ENCODE measurements at places on chromosomes 16 and 17.

DNA sequence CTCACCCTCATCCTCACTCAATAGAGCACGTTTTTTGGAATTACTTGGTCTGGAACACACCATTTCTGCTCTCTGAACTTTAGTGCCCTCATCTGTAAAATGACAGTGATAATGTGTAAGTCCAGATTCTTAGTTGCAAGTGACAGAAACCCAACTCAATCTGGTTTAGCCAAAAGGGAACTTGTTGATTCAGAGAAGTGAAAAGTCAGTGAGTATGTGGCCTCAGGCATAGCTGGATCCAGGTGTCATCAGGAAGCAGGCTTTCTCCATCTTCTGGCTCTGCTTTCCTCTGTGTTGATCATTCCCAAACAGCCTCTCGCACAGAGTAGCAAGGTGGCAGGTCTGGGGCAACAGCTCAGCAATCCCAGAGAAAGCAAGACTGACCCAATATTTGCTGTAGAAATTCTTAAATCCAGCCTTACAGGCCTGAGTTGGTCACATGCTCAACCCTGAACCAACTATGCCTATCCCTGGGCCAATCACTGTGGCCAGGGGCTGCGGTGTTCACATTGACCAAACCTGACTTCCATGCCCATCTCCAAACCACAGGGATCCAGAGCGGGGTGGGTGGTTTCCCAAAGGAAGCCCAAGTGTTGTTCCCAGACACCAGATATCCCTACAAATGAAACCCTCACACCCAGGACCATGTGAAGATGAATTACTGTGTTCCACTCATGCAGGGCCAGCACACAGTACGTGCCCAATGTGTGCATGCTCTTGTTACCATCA lies 23.3 kb upstream of the ALKBH5 start:
- DNase-seq, result no peak

- no peak for DNase-seq
Measured at GRCh38 chr16:79542237-79542774, 58.2 kb downstream of the MAF start.

DNA sequence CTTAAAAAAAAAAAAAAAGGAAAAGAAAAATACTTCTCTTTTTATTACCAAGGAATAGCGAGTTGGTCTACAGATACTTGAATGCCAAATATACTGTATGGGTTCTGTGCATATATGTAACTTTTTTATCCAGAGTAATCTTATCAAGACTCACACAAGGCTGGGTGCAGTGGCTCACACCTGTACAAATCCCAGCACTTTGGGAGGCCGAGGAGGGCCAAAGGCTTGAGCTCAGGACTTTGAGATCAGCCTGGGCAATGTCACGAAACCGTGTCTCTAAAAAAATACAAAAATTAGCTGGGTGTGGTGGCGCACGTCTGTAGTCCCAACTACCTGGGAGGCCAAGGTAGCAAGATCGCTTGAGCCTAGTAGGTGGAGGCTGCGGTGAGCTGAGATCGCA lies 137.4 kb upstream of the TMEM97 start:
- no peak for DNase-seq

DNA sequence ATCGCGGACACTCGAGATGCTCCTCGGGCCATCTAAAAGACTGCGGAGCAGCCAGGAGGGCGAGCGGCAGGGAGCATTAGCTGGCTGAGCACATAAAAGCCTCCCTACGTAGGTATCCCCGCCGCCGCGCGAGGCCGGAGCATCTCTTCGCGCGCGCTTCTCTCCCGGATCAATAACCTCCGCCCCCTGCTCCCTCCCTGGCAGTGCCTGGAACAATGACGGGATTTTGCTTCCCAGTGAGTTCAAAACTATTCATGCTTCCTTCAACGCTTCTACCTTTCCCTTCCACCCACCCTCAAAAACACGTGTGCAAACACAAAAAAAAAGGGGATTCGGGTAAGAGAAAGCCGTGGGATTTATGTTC lies 984 bp downstream of the CENPV start:
- DNase-seq, result peak; percentile 44

GRCh38 chr17:80018917-80019651 lies 16.6 kb downstream of the TBC1D16 start:
- no peak for DNase-seq

GRCh38 chr17:70327723-70328122 lies 158.4 kb downstream of the KCNJ2 start:
- no peak for DNase-seq

- DNase-seq, result no peak
Measured at GRCh38 chr16:23710504-23710903, 2.5 kb downstream of the ERN2 start.

- DNase-seq, result no peak
Measured at GRCh38 chr16:2686912-2687507, 4.7 kb downstream of the KCTD5 start.

GRCh38 chr16:79137426-79137939 lies 463.1 kb downstream of the MAF start:
- DNase-seq, result no peak

DNA sequence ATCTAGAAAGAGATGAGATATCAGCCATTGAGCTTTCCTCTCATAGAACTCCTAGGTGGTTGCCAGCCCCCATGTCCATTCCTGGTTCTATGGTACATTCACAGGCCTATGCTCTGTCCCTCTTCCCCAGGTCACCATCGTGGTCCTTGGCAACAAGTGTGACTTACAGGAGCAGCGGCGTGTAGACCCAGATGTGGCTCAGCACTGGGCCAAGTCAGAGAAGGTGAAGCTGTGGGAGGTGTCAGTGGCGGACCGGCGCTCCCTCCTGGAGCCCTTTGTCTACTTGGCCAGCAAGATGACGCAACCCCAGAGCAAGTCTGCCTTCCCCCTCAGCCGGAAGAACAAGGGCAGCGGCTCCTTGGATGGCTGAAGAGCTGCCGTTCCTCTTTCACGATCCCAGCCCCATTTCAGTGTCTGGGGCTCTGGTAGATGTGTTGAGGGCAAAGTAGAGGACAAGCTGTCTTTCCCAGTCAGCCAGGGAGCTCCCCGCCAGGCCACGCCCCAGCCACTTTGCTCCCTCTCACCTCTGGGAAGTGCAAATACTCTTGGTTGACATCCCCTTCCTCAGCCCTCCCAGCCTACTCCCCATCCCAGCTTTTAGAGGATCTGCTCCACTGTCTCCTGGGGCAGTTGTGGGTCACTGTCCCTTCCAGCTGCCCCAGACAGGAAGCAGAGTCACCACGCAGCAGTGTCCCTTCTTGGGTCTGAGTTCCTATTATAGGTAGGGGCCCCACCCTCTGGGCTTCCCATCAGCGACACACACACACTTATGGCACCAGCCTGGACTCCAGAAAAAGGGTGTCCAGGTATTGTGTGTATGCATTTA lies 3.8 kb downstream of the NKIRAS2 start:
- peak; percentile 19 for DNase-seq

Measured in fibroblast of upper back skin (primary cell).